ENCODE measurements at places on chromosomes 2 and 18. TPM values are rescaled to one million over a fixed set of nuclear protein-coding genes. Genes with fewer than 3 reads are reported as not detected.

The SP5 gene
- total RNA-seq: 8.5 TPM

The OR6B2 gene
- not detected for total RNA-seq

The SLC4A3 gene
- total RNA-seq: 0.88 TPM

The DARS1 gene
- 175 TPM for total RNA-seq

The FAM237A gene
- total RNA-seq: not detected

- no peaks in the 10 kb centered on the region for H3K27me3 ChIP-seq
- no peaks in the 10 kb centered on the region for H3K36me3 ChIP-seq
- peaks cover 10% of the 10 kb centered on the region for H3K4me1 ChIP-seq
Observed at GRCh38 chr18:56083097-56083521, 495.1 kb upstream of the TCF4 start.

The CHN1 gene
- total RNA-seq: 46.6 TPM

GRCh38 chr2:181307203-181307991 is 149.8 kb upstream of the ITGA4 start:
- no peaks in the 10 kb centered on the region for H3K4me1 ChIP-seq
- no peak overlapping the region for H3K27ac ChIP-seq
- no peak overlapping the region for H3K4me3 ChIP-seq
- no peak for DNase-seq
- no peaks in the 10 kb centered on the region for H3K27me3 ChIP-seq
- H3K36me3 ChIP-seq: no peaks in the 10 kb centered on the region

The IL18RAP gene
- not detected for total RNA-seq

GRCh38 chr2:176167398-176167797 is 10.3 kb downstream of the HOXD3 start:
- no peak overlapping the region for H3K27ac ChIP-seq
- no peak overlapping the region for H3K4me3 ChIP-seq
- no peaks in the 10 kb centered on the region for H3K36me3 ChIP-seq

- no peak for DNase-seq
- H3K4me3 ChIP-seq: no peak overlapping the region
- peaks cover 28% of the 10 kb centered on the region for H3K4me1 ChIP-seq
- peaks cover 10% of the 10 kb centered on the region for H3K27me3 ChIP-seq
Observed at GRCh38 chr2:48874282-48874681, 118.8 kb upstream of the LHCGR start.

The COA5 gene
- total RNA-seq: 110 TPM

The CFAP221 gene
- 0.74 TPM for total RNA-seq

The ALPP gene
- total RNA-seq: not detected

- no peaks in the 10 kb centered on the region for H3K36me3 ChIP-seq
- H3K4me1 ChIP-seq: no peaks in the 10 kb centered on the region
- no peak overlapping the region for H3K27ac ChIP-seq
- no peak for DNase-seq
- H3K27me3 ChIP-seq: no peaks in the 10 kb centered on the region
Observed at GRCh38 chr2:191297033-191297432, 51.8 kb downstream of the MYO1B start.

The MYL1 gene
- total RNA-seq: not detected

DNA sequence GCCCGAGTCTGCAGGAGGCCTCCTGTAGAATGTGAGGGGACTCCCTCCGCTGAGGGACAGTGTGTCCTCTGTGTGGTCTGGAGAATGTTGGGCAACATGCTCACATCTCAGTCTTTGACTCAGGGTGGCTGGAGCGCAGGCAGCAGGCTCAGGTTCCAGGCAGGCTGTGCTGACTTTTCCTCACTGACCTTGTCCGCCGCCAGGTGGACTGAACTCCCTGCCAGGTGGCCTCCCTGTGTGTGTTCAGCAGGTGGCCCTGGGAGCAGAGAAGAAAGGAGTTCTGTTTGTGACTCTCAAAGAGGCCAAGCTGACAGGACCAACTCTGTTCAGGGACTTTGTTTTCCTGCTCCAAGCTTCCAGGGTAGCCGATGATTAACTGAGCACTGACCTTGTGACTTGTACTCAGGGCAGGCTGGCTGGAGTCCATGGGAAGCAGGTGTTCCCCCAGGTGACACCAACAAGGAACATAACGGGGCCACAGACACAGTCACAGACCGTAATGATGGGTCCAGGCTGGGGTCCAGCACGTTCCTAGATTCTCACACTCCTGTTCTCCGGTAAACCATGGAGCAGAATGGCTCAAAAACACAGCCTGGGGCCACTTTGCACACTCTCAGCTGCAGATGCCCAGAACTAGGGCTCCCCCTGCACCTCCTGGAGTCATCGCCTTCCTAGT is 439.8 kb downstream of the RNF144A start:
- no peaks in the 10 kb centered on the region for H3K36me3 ChIP-seq
- H3K27ac ChIP-seq: no peak overlapping the region
- H3K4me1 ChIP-seq: no peaks in the 10 kb centered on the region
- no peaks in the 10 kb centered on the region for H3K27me3 ChIP-seq

DNA sequence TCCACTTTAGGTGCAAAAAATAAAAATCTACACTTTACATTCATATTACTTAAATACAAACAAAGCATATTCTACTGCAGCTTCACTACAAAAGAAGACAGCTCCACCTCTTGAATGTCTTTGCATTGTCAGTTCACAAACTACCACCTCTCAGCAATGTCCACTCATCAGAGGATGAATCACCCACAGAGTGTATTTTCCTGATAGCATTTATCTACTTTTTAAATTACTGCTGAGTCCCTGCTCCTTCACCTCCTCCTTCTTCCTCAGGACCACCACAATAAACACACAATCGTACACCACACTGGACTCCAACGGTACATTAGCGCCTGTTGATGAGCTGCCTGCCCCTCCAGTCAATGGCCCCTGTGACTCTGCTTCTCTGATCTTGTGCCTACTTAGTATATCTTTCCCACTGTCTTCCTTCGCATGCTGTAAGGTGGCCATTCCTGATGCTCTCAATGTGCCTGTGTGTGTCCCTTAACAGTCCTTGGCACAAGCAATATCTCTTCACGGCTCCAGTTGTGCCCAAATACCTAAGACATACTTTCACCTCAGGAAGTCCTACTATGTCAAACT is 120.9 kb downstream of the DHRS9 start:
- no peaks in the 10 kb centered on the region for H3K27me3 ChIP-seq
- no peak overlapping the region for H3K27ac ChIP-seq
- no peak for DNase-seq
- no peaks in the 10 kb centered on the region for H3K4me1 ChIP-seq
- no peak overlapping the region for H3K4me3 ChIP-seq

DNA sequence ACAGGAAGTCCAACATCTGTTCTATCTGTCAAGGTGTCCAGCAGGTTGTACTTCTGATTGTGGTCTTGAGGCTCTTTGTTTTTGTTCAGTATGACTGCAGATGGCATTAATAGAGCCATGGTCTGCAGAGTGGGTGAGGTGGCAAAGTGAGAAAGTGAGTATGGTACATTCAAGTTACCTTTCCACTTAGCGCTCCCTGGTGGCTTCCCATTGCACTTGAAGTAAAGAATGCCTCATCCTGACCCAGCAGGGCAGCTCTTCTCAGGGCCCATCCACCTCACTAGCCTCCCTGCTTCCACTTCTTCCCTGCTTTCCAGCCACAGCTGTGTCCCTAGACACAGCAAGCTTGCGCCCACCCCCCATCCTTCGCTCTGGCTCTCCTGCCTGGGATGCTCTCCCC is 148.0 kb upstream of the ALPP start:
- H3K27me3 ChIP-seq: no peaks in the 10 kb centered on the region
- H3K4me1 ChIP-seq: peaks cover 7% of the 10 kb centered on the region
- H3K27ac ChIP-seq: no peak overlapping the region
- no peak overlapping the region for H3K4me3 ChIP-seq

DNA sequence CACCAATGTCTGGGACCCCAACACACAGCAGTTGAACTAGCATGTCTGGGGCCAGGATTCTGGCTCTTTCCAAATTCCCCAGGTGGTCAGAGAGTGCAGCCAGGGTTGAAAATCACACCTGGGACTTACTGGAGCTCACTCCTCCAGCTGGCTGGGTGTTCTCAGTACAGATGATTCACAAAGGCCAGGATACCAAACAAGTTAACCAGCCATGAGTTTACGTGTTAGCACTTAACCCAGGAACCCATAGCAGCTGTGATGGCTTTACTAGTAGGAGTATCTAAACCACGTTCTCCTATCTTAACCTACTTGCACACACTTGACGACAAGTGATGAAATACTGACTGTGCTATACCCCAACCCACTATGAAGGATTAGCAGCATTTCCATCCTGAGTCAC is 222.8 kb downstream of the FBXO15 start:
- H3K4me3 ChIP-seq: no peak overlapping the region
- no peak for DNase-seq
- no peaks in the 10 kb centered on the region for H3K4me1 ChIP-seq
- no peaks in the 10 kb centered on the region for H3K27me3 ChIP-seq
- H3K36me3 ChIP-seq: no peaks in the 10 kb centered on the region

DNA sequence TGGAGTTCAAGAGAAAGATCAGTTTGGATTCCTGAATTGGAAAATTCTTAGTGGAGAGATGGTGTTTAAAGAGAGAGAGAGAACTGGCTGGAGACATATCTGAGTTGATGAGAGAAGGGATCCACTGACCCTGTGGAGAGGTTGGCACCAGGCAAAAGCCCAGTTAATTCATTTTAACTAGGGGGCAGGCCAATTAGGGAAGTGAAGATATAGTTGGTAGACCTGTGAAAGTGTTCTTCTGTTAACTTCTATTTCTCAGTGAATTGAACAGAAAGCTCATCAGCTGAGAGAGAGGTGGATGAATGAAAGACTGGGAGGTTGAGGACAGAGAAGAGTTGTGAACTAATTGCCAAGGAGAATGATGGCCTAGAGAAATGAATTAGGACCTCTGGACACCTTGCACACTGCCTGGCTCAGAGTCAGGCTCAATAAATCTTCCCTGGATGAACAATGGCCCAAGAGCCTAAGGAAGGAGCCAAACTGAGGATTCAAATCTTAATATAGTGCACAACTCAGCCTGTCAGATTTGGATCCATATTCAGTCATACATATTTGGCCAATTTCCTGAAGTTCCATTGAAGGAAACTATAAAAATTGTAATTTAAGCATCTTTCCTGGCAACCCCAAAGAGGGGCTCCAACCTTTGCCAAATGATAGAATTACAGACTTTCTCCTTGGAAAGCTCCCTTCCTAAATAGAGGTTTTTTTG is 82.2 kb upstream of the RMDN2 start:
- H3K4me3 ChIP-seq: no peak overlapping the region
- no peak for DNase-seq
- H3K27ac ChIP-seq: no peak overlapping the region

Measured in neural progenitor cell (in vitro differentiated cells).